ENCODE measurements at places on chromosomes 12 and 14.

DNA sequence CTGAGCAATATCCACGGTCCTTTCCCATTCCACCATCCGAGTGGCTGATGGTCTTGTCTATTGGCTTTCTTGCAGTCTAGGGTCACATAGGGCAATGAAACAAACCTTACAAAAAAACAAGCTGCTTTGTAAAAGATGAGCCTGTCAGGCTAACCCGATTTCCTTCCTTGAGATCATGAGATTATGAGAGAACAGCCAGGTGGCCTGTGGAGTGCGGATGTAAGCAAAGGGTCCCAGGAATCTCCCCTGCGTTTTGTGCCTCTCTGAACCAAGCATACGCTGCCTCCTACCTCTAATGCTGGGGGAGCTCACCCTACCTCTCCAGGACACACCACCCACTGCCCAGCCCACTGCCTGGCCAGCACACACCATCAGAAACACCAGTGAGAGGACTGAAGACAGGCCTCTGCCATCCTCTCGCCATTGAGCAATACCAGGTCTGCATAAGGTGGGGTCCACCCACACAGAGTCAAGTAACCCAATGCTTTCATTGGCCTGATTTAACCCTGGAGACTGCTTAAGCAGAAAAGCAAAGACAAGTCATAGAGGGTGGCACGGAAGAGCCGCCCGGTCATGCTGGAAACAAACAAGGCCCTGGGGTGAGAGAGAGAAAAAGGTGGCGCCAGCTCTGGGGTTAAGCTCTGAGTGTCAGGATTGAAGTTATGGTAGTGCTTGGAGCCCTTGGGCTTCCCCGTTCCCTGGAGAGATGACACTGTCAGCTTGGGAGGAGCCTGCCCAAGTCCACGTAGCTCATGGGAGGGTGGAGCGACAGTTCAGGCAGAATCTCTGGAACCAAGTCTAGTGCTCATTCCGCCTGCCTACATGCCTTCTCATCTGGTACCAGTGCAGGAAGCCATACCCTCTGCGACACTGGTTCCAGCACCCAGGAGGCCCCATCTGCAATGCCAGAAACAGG is 46.6 kb downstream of the CALM1 start:
- DNase-seq = no peak

DNA sequence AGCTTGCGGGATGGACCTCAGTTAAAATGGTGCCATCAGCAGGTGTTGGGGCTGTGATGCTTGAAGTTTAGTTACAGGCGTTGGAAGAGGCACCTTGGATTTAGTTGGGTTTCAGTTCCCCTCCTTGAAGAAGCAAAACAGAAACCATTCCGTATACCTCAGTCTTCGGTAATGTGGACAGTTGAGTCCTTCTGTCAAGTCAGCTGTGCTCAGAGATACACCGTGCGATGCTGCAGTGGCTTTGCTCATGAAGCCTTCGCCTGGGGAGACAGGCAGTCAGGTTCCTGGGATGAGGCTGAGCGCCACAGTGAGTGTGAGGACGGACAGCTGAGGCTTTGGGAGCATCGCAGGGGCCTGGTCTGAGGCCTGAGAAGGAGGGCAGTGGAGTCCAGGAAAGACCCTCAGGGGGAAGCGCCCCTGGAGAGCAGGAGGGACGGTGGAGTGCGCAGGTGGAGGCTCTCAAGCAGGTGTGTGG is 7.4 kb downstream of the RAN start:
- DNase-seq = no peak

GRCh38 chr12:27772328-27773049 is 7.5 kb upstream of the KLHL42 start:
- no peak for DNase-seq

GRCh38 chr14:69712599-69713088 is 54.3 kb upstream of the SRSF5 start:
- no peak for DNase-seq

DNA sequence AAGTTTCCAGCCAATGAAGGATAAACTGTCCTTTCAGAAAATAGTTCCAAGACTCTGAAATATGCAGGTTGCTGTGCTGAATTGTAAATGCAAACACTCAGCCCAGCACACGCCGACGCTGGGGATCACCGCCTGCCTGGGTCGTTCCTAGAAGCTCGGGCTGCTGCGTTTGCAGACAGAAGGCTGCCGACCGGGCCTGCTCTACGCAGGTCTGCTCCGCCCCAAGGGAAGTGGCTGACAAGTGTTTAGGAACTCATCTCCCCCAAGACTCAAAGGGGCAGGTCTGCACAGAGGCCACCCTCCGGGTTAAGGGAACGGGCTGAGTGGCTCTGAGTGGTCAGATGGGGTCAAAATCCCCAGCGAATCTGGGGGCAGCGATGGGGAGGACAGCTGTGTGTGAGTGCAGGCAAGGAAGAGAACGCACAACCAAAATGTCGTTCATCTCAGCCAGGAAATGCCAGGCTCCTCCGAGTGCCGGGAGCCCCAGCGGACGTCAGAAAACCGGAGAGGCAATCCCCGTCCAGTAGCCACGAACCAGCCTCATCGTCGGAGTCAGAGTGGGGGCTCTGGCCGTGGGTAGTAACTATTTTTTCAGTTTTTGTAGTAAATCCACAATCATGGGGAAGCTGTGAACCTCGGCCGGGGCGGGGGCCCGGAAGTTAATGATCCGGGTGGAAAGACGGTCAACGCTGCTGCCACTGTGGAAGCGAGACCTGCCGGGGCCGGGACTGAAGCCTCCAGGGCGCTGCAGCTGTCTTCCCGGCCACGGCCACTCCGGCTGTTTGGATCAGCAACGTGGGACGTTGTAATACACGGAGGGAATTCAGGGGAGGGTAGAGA is 6.0 kb downstream of the GALNT9 start:
- no peak for DNase-seq

GRCh38 chr12:32140877-32141276 is 34.2 kb downstream of the BICD1 start:
- no peak for DNase-seq

DNA sequence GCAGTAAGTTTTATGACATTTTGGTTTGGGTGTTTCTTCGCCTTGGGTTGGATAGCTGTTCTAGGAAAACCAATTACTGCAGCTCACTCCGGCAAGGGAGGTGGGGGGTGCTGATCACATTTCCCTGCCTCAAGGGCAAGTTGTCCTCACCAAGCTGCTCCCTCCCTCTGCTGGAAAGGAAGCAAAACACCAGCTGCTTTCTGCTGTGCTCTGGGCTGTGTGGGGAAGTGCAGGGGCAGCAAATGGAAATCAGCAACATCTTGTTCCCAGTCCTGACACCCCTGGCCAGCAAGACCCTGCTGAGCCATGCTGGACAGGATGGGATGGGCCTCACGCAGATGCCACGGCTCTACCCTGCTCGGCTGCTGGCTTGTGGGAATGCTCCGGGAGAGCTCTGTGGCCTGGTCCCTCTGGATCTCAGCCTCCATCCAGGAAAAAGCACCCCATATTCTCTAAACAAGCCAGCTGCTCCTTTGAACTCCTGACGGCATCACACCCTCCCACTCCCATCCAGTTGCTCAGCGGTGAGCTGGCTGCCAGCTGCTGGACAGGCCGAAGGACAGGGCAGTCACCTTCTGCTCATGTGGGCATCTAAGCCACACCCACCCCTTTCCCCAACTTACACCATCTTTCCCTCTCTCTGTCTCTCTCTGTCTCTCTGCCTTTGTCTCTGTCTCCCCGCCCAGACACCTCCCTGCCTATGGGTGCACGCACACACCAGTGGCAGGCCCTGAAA is 52.4 kb upstream of the EIF5 start:
- DNase-seq = no peak

DNA sequence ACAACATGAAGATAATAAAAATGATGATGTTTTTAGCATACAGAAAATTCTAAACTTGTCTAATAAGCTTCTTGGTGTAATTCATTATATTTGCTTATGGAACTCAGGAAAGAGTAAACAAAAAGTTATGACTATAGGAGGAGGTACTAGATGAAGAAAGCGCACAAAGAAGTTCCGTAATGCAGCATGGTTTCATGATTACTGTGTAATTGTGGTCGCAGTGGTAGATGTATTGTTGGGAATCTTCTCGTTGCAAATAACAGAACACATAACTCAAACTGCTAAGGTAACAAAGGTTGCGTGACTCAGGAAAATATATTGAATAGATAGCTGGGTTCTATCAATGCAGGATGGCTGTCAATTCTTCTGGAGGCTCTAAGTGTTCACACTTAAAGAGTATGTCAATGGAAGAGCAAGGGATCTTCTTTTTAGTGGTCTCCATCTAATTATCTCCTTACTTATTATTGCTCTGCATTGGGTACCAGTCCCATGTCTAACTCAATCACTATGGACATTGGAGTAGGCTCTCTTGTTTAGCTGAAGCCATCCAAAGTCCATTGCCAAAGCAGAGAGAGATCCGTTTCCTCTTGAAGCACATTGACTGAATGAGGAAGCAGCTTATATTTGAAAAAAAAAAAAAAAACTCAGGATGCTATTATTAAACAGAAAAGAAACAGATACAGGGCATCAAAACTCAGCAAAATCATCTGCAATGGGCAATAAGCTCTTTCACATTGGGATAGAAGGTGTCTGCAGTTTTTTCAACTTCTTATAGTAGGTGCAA is 283.4 kb upstream of the ATP2B1 start:
- no peak for DNase-seq

DNA sequence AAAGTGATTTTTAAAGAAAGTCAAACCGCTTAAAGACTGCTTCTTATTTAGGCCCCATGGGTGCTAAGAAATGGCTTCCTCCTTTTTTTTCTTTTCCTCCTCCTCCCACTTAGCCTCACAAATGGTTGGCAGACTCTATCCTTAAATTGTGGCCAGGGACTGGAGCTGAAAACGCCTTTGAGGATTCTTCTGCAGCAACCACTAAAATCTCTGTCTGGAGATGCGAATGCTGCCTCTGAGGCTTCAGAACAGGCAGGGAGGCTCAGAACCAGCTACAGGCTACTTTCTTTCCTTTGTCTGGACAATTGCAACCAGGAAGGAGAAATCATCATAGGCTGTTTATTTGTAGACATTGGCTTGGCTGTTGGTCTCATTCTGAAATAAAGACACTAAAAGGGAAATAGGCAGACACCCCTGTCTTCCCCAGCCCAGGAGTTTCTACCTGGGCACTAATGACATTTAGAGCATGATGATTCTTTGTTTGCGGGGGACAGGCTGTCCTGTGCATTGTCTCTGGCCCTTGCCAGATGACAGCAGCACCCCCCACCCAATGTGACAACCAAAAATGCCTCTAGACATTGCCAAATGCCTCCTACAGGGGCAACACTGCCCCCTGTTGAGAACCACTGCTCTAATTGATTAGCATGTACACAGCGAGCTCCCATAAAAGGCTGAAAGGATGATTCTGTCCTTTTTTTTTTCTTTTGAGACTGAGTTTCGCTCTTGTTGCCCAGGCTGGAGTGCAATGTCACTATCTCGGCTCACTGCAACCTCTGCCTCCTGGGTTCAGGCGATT is 50.3 kb downstream of the MAP1LC3B2 start:
- no peak for DNase-seq

- DNase-seq = peak; percentile 99
These were observed 738 bp upstream of the ATP2B1 start for GRCh38 chr12:89709157-89709994.

- DNase-seq = no peak
These were observed 3.4 kb downstream of the CDCA3 start for GRCh38 chr12:6847676-6848075.

DNA sequence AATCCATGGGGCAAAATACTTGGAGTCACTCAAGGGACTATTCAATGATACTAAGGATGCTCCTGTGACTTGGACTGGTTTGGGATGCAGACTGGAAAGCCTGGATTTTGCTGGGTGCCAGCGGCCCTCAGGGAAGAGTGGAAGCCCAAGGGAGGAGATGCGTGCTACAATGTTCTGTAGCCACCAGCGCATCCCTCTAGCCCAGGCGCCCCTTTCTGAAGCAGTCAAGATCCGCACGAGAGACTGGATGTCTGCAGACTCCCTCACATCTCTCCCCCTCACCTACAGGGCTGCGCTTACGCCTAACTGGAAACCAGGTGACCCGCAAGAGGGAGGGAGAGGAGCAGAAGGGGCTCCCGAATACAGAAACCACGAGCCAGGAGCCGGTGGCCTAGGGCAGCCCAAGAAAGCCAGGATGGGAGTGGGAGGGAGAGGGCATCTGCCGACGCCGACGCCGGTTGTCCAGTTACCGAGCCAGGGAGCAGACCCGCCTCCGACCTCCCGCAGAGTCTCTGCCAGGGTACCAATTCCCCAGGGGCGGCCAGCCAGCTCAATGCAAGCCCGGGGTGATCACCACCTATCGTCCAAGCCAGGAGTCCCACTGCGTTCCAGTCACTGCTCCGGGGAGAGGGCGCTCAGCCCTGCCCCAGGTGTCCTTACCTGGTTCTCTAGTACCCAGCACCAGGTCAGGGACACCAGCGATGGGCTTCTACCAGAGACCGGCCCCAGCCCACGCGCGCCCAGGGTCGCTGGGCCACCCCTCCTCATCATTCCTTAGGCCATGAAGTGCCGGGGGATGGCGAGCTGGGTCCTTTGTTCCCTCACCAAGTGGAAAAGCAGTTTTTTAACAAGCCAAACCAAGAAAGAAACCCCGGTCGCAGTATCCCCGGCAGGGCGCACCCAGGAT is 1.2 kb downstream of the NTN4 start:
- no peak for DNase-seq

- DNase-seq = no peak
These were observed 2.1 kb upstream of the RNASE13 start for GRCh38 chr14:21036751-21037150.

GRCh38 chr12:4045786-4046494 is 172.7 kb upstream of the PARP11 start:
- DNase-seq = peak; percentile 11

DNA sequence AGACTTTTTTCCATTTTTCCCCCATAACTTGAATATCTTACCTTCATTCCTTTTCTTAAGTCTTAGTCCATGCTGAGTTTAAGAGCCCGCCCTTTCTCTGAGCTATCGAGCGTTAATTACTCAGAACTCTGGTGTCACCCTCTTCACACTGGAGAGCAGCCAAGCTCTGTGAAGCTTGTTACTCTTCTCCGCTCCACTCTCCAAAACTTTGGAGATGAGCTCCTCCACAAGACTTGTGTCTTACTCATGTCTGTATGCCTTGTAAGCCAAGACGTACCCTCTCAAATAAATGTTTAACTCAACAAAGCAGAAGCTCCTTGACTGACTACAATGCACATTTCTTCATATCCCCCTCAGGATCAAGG is 54.7 kb downstream of the DICER1 start:
- no peak for DNase-seq

GRCh38 chr12:45343269-45344051 is 127.6 kb downstream of the ANO6 start:
- DNase-seq = no peak

- DNase-seq = peak; percentile 65
These were observed 98.8 kb downstream of the TMEM132C start for GRCh38 chr12:128365651-128366231.
